ENCODE measurements at places on chromosomes 2 and 18.

DNA sequence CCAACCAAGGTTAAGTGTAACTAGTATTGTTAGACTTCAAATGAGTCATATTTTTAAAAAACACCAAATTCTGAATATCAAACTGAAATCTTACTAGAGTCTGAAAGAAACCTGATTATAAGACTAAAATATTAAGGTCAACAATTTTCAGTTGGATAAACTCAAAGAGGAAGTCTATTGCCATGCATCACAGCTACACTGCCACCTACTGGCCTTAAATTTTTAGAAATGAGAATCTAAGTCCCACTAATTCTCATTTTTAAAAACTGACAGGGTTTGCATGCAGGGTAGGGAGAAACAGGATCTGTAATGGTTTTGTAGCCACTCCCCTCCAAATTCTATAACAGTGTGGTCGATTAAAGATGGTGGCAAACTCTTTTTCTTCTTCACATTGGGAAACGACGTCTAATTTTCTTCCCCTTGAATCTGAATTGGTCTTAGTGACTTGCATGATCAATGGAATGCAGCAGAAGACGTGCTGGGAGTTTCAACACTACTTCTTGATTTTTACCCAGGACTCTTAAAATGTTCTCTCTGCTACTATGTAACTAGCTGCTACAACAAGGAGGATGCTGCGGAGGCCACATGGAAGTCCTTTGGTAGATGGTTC lies 176.1 kb upstream of the SESTD1 start:
- DNase-seq = peak; percentile 38

DNA sequence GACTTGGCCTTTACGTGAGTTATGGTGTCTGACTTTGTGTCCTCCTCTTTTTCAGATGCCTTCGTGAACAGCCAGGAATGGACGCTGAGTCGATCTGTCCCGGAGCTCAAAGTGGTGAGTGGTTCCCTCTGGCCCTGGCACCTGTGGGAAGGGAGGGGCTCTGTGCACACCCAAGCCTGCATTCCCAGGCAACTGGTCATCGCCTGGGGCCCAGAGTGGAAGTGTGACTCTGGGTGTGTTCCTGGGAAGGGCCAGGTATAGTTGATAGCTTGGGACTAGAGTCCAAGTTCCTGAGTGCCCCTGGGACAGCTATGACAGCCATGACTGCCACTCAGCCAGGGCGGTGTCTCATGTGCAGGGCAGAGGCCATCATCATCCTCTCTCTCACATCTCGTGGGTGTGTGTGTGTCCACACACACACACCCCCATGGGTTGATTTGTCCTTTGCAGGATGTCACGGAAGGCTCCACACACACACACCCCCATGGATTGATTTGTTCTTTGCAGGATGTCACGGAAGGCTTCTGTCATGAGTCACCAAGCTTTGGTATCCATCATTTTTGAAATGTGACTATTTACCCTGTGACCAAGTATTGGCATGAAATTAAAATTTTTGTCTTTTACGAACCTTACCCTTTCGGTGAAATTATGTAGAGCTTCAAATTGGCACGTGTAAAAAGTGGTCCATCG lies 215.4 kb downstream of the AGAP1 start:
- DNase-seq = no peak

DNA sequence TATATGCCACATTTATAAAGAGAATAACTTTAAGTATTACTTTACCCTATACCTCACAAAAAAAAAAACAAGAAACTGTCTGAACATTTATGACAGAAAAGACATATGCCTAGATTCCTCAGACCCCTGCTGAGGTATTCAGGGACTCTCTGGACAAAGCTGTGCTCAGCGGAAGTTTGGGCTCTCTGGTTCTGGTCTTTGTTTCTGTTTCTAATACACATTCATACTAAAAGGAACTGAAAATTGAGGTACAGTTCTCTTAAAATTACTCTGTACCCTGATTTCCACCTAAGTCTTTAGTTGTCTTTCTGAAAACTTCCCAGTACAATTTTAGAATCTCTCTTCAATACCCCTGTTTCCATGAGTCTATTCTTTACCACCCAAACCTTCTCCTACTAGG lies 160.3 kb downstream of the IKZF2 start:
- DNase-seq = no peak

DNA sequence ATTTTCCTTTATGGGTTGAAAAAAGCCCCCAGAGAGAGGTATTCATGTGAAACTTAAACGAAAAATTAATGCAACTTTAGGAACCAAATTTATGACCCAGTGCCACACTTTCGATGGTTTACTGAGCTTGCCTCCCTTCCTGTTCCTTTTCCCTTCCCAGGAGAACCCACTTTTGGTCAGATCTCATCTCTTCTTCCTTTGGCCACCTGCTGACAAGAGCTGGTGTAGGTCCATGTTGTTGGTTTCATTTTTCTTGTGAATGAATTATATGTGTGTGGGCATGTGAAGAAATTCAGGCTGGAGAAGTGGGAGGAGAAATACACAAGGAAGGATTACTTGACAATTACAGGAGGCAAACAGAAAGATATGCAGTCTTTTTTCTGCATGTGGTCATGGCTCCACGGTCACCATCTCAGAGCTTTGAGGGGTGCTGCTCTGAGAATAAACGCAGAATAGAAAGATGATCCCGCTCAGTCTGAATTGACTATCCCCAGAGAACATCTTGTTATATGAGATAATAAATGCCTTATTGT lies 111.3 kb upstream of the TCF4 start:
- DNase-seq = no peak

- no peak for DNase-seq
Measured at GRCh38 chr2:134778372-134778771, 59.6 kb upstream of the TMEM163 start.

Data from GM13976 (cell line).